ENCODE measurements at places on chromosomes 1 and 21. TPM values are rescaled to one million over a fixed set of nuclear protein-coding genes. Genes with fewer than 3 reads are reported as not detected.

The SPATA45 gene
- total RNA-seq: not detected

The COL8A2 gene
- total RNA-seq: 6.7 TPM

The LCA5L gene
- total RNA-seq: 0.88 TPM

The CD53 gene
- total RNA-seq: not detected

The GJA5 gene
- total RNA-seq: not detected

The CELA3B gene
- total RNA-seq: not detected

The TMPRSS3 gene
- total RNA-seq: not detected

The KLHL21 gene
- 46.6 TPM for total RNA-seq

Data from placental pericyte (primary cell).